ENCODE measurements at places on chromosomes 1 and 21. TPM values are rescaled to one million over a fixed set of nuclear protein-coding genes. Genes with fewer than 3 reads are reported as not detected.

DNA sequence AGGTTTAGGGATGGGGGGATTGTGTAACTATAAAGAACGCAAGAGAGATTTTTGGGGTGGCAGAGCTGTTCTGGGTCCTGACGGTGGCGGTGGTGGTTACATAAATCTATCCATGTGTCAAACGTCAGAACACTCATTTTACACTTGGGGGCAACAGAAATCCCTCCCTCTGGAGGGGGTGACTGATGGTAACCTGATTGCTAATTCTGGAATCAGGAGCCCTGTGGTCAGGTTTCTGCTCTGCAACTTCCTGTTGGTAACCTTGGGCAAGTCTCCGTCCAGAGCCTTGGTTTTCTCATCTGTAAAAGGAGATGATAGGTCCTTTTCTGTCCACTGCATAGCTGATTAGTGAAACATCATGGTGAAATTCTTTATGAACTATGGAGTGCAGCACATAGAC is 40.9 kb downstream of the ALPL start:
- DNase-seq, result no peak

CD1C gene
- total RNA-seq, result not detected

GRCh38 chr1:105636052-105636451 is 1420.4 kb upstream of the PRMT6 start:
- DNase-seq, result no peak

- no peak for DNase-seq
Measured at GRCh38 chr1:77560741-77561140, 121.7 kb downstream of the ZZZ3 start.

PKLR gene
- total RNA-seq, result not detected

- DNase-seq, result peak; percentile 51
Measured at GRCh38 chr1:61441723-61442262, 283.1 kb downstream of the TM2D1 start.

GRCh38 chr1:160328184-160328583 is 14.9 kb downstream of the COPA start:
- no peak for DNase-seq

KRTAP19-3 gene
- 0.64 TPM for total RNA-seq

CATSPERE gene
- total RNA-seq, result 0.42 TPM

DNA sequence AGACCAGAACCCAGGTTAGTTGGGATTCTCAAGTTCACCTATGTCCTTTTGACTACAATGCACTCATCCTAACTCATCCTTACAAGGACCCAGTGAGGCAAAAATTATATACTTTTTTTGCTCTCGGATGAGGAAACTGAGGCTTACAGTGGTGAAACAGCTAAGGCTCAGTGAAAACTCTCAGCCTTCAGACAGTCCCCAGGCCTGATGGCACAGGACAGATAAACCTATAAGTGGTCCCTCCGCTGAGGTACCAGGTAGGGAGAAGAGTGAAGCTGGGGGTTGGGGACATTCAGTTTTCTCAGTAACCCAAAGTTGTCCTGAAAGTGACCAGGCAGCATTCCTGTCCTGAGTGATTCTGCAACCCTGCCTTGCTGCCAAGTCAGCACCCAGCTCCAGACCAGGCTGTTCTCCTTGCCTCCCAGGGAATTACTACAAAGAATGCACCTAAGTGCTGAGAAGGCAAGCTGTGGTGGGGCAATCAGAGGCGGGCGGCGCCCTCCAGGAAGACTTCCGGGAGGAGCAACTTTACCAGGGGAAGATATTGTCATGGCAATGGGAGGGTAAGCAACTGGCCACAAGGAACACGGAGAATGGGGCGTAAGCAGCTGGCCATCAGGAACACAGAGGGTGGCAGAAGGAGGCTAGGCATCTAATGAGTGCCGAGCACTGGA is 4.6 kb downstream of the TENT5B start:
- no peak for DNase-seq

DNA sequence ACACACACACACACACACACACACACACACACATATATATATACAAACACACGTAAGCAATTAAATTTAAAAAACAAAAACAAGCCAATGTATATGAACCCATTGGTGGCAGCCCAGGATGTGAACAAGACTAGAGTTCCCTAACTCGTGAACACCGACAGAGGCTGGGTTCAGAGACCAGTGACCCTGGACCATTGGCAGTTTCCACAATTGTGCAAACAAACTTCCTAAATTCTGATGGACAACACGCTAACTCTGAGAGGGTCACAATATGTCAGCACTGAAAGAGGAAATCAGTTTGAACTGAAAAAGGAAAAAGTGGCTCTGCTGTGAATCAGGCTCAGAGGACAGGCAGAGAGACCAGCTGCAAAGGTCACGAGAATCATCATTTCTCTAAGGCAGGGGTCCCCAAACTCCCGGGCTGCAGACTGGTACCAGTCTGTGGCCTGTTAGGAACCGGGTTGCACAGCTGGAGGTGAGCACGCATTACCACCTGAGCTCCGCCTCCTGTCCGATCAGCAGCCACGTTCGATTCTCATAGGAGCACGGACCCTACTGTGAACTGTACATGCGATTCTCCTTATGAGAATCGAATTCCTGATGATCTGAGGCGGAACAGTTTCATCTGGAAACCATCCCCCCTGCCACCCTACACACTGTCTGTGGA is 50.5 kb upstream of the ERO1B start:
- no peak for DNase-seq

- DNase-seq, result no peak
Measured at GRCh38 chr1:25826571-25826970, 6.8 kb downstream of the MTFR1L start.

SAMSN1 gene
- total RNA-seq, result 0.65 TPM

RASSF5 gene
- total RNA-seq, result 1.9 TPM

ZNF496 gene
- total RNA-seq, result 24.2 TPM

DNA sequence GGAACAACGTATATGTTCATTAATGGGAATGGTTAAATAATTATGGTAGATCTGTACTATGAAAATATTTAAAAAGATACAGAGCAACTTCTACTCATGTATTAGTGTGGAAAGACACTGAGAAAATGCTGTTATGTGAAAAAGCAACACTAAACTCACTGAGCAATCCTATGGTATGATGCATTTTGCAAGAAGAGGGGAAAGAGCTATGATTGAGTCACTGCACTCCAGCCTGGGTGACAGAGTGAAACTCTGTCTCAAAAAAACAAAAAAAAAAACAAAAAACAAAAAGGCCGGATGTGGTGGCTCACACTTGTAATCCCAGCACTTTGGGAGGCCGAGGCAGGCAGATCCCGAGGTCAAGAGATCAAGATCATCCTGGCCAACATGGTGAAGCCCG is 44.4 kb downstream of the ATP5PO start:
- no peak for DNase-seq

MTARC2 gene
- 9.2 TPM for total RNA-seq

PLCH2 gene
- 0.20 TPM for total RNA-seq

DNA sequence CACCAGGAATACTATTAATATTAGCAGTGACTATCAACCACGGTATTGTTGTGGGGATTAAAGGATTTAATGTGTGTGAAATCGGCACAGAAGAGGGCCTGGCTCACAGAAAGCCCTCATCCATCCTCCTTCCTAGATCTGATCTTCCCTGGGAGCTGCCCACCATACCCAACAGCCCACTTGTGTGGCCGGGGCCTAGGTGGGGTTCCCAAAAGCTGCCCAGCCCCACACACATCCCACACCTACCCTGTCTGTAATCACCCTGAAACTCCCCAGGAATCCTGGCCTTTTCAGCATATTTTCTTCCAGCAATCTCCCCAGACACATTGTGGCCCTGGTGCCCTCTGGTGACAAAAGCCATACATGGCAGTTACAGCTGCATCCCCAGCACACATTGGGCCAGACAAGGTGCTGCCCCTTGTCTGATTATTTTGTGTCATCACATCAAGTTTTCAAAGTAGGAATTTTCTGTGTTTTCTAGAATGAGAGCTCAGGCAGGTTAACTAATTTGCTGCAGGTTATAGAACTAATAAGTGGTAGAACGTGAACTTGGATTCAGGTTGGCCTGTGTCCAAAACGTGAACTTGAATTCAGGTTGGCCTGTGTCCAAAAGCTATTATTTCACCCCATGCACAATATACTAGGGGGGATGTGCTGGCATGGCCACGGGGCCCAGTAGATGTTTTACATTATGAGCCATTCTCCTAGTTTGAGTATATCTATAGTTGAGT is 5.3 kb upstream of the SLC6A9 start:
- peak; percentile 74 for DNase-seq

DNA sequence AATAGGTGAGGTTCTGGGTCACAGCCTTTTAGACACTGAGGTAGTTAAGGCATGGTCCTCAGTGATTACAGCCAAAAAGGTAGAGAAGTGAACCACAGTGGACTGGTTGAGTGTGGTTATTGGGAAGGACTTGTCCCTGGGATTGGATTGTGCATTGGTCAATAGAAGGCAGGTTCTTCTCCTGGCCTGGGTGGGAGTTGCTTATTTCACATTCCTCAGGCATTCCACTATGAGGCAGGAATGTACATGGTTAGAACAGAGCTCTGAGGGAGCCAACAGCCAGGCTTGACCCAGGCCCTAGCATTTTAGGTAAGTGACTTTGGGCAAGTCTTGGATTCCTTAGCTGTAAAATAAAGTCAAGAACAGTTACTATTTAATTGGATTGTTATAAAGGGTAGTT is 97.9 kb upstream of the MARK1 start:
- no peak for DNase-seq

GRCh38 chr1:154895798-154896197 is 25.7 kb upstream of the KCNN3 start:
- no peak for DNase-seq

ZMYND12 gene
- total RNA-seq, result 1.0 TPM

TRIM46 gene
- total RNA-seq, result 0.16 TPM

- DNase-seq, result no peak
Measured at GRCh38 chr21:42878678-42878992, 704 bp downstream of the WDR4 start.

AK4 gene
- 19.3 TPM for total RNA-seq

GRCh38 chr1:23062271-23062670 is 43.0 kb downstream of the KDM1A start:
- no peak for DNase-seq

KCNT2 gene
- 1.2 TPM for total RNA-seq

DNA sequence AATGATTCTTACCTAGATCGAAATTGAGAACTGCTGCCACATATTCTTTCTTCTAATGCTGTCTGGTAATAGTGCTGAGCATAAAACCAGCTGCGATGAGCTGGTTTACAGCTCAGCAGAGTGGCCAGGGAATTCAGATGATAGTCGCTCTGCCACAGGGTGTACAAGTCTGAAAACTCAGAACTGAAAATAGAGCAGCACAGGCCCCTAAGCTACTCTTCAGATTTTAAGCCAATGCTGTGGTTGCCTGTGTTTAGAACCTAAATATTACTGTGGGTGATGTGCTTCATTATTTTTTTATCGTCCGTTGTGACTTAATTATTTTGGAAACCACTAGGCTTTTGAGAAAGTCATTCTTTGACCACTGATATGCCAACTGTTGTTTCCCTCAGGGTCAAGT is 152.0 kb downstream of the ADGRL4 start:
- DNase-seq, result no peak

DNA sequence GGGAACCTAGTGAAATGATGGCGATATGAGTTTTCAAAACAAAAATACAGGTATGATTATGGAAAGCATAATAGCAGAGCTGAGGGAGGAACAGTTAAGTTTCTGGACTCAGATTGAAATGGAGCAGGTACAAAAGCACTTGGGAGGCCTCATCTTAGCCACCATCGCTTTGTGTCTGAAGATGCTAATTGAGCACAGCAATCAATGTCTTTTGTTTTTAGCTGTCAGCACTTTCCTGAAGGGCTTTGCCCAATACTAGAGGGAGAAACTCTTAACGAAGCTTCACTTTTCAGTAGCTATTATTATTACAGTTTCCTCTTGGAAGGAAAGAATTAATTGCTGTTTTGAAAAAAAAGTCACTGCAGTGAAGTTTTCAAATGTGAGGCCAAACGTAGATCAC is 348.7 kb downstream of the RWDD3 start:
- DNase-seq, result no peak

GRCh38 chr1:203340112-203340790 is 10.7 kb downstream of the FMOD start:
- peak; percentile 74 for DNase-seq

B3GALT2 gene
- 0.15 TPM for total RNA-seq

FCRL1 gene
- not detected for total RNA-seq

ALX3 gene
- not detected for total RNA-seq

CELA3B gene
- total RNA-seq, result not detected

GRCh38 chr1:163296504-163297263 is 25.1 kb upstream of the NUF2 start:
- no peak for DNase-seq

TMCC2 gene
- total RNA-seq, result 6.5 TPM

GRCh38 chr1:28244549-28245251 is 8.8 kb downstream of the ATP5IF1 start:
- DNase-seq, result no peak

DNA sequence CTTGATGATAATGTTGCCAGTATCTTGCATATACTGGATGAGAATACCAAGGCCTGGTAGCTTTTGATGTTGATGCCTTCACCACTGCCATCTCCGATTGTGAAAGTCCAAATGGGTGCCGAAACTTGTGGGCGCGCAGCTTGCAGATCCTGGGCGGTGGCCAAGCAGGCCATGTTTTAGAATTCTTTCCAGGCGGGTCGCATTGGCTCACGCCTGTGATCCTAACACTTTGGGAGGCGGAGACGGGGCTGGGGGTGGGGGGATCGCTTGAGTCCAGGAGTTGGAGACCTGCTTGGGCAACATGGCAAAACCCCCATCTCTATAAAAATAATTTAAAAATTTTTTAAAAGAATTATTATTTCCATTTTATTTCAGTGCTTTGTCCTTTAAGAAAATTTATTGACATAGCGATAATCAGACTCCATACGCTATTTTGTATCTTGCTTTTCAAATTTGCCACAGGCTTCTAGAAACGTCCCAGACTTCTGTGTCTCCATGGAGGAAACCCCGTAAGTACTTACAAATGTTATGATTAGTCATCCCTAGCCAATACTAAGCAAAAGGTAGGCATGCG is 592 bp upstream of the ZNF326 start:
- peak; percentile 25 for DNase-seq

MROH7 gene
- 1.6 TPM for total RNA-seq

GRCh38 chr1:167991546-167991945 is 54.7 kb upstream of the MPC2 start:
- DNase-seq, result no peak

DNA sequence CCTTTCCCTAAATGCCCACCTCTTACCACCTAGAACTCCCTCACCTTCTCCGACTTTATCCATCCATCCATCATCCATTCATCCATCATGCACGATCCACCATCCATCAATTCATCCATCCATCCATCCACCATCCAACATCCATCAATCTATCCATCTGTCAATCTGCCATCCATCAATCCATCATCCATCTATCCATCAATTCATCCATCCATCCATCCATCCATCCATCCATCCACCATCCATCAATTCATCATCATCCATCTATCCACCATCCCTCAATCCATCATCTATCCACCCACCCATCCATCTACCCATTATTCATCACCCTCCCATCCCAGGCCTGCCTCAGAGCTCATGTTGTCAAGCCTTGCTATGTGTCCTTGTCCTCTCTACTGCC is 34.5 kb downstream of the WNT3A start:
- no peak for DNase-seq

DNA sequence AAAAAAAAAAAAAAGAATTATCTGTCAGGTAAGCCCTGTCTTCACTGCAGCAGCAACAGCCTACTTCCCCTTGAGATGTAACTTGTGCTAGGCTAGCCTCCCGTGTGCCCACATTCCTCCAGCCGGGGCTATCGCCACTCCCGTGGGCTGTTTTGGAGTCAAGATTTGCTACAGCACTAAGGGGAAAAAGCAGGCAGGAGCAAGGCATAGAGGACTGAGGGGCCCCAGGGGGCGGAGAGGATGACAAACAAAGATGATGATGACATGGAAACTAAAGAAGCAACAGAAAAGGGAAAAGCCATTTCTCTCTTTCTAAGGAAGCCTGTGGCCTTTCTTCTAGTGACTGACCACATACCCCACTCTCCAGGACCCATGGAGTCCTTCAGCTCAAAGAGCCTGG is 1.9 kb downstream of the TNFAIP8L2 start:
- DNase-seq, result no peak

POGK gene
- 9.1 TPM for total RNA-seq
